Omental fat pad (tissue), 4 donors: ENCODE measurements at places on chromosomes 7 and 10. TPM values are rescaled to one million over a fixed set of nuclear protein-coding genes. Genes with fewer than 3 reads are reported as not detected.

DNA sequence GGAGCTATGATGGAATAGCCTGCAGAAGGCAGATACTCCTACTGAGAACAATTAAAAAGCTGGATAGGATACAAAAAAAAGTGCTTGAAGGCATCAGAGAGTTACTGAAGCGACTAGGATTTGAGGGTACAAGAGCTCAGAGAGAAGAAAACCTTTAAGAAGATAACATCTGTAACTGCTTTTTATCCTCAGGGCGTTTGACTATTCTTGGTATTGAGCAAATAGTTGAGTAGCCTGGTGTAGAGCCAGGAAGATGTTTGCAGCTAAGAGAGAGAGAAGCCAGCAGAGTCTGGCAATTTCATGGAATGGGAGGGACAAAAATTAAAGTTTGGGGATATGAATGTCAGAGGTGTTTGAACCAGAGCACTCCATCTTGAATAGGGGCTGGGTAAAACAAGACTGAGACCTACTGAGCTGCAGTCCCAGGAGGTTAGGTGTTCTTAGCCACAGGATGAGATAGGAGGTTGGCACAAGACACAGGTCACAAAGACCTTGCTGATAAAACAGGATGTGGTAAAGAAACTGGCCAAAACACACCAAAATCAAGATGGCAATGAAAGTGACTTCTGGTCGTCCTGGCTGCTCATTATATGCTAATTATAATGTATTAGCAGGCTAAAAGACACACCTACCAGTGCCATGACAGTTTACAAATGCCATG lies 428.8 kb downstream of the SH2D4B start:
- DNase-seq: no peak

DNA sequence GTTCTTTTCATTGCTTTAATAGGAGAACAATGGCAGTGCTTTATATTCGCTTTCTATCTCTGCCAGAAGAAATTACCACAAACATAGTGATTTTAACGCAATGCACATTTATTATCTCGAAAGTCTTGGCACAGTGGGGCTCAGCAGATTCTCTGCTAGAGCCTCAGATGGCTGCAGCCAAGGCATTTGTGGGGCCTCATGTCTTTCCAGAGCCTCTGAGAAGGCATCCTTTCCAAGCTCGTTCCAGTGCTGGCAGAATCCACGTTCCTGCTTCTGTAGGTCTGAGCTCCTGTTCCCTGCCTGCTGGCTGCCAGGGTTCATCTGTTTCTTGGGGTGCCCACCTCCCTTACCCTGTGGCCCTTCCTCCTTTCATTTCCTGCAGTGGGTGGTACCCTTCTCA lies 60.2 kb downstream of the LRRC18 start:
- DNase-seq: no peak

- no peak for DNase-seq
These were observed 49.3 kb downstream of the PNLIPRP2 start for GRCh38 chr10:116669832-116670644.

TSPAN13 gene
- total RNA-seq: 26.3 TPM

- DNase-seq: no peak
These were observed 97.3 kb downstream of the MYL10 start for GRCh38 chr7:101531726-101532357.

DNA sequence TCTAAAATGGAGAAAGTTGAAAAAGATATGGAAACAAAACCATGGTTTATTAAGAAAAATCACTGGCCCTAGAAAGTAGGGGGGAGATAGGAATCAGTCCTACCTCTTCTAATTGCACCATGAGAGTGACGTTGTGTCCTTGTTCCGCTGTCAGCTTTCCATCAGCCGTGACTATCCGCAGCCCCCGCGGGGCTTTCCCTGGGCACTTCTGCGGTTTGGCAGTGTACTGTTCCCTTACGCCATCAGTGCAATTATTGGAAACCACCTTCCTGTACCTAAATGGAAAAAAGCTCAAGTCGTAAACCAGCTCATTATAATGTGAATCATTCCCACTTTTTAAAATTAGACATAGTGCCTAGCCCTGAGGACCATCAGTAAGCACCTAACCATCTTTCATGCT lies 512.2 kb downstream of the SORCS1 start:
- DNase-seq: no peak

- DNase-seq: no peak
These were observed 185.0 kb downstream of the PDE1C start for GRCh38 chr7:31885171-31885570.

- DNase-seq: no peak
These were observed 312.6 kb upstream of the COBL start for GRCh38 chr7:51629206-51629605.

TUBAL3 gene
- not detected for total RNA-seq

IDI2 gene
- not detected for total RNA-seq

DNA sequence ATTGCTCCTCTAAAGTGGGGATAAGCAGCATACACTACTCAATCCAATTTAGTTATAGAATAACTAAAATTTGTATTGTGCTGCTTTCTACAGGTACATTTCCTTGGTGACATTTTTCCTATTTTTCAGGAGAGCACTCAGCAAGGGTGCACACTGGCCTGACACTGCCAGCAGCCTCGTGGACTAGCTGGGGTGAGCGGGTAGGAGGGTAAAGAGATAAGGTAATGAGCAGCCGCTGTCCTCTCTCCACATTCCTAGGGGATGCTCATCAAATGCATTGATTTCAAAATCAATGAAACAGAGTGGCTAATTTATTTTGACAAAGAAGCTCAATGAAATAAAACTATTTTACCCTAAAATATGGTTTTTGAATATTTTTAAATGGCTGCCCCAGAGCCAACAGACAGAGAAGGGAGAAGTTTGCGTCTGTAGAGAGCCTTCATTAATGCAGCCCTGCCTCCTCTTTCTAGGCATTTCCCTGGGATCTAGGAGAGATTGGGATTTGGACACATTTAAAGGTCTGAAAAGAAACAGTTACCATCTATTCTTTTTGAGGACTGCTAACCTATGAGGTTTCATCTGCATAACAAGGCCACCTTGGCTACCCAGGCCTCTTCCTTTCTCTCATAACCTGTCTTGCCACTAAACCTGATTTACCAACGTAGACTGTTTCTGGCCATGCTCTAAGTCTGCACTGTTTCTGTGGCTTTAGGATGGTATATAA lies 561.0 kb downstream of the IPMK start:
- DNase-seq: no peak

GRCh38 chr10:7857262-7857661 lies 39.0 kb downstream of the TAF3 start:
- no peak for DNase-seq

CACNA2D1 gene
- 38.0 TPM for total RNA-seq

DNA sequence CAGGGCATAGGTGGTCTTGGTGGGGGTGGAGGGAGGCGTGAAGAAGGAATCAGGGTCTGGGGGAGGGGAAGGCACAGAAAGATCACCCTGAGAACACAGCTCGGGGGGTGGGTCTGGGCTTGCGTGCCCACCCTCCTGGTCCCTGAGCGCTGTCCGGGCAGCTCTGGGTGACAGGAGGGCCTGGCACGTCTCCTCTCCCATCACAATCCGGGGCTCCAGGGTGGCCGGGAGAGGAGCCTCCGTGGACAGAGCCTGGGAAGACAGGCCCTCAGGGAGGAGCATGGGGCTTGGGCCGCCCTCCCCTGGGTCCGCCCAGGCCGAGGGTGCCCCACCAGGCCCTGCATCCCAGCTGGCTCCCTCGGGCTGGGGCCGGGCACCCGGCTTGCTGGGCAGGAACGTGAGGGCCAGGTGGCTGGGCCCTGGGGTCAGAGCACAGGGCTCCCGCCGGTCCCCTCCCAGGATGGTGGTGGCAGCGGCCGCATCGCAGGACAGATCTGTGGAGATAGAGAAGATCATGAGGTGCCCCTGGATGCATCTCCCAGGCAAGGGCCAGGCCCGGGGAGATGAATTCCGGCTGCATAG lies 3.1 kb downstream of the NACAD start:
- DNase-seq: no peak

DNA sequence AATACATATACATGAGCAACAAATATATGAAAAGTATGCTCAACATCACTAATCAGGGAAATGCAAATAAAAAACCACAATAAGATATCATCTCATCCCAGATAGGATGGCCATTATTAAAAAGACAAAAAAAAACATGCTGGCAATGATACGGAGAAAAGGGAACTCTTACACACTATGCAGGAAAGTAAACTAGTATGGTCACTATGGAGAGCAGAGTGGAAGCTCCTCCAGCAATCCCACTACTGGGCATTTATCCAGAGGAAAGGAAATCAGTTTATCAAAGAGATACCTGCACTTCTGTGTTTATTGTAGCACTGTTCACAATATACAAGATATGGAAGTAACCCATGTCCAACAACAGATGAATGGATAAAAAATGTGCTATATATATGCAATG lies 217.5 kb downstream of the SDK1 start:
- no peak for DNase-seq

ZNF716 gene
- not detected for total RNA-seq

DNA sequence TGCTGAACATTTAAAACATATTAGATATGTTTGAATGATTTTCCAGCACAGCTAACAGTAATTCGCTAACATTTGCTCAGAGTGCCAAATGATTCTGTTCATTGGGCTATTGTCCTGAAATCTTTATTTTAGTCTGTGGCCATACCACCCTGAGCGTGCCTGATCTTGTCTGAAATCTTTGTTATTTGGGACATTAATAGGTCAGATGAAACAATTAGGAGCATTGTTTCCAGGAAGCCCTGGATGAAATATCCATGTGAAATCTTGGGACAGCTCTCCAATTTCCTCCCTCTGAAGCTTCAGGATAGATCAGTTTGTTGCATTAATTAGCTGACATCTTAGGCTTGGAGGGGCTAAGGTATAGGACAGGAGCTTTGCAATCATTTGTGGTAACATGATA lies 512.0 kb downstream of the KIF20B start:
- no peak for DNase-seq

SNX8 gene
- 50.1 TPM for total RNA-seq

- DNase-seq: no peak
These were observed 497.5 kb upstream of the KLF6 start for GRCh38 chr10:4282496-4282895.

DNA sequence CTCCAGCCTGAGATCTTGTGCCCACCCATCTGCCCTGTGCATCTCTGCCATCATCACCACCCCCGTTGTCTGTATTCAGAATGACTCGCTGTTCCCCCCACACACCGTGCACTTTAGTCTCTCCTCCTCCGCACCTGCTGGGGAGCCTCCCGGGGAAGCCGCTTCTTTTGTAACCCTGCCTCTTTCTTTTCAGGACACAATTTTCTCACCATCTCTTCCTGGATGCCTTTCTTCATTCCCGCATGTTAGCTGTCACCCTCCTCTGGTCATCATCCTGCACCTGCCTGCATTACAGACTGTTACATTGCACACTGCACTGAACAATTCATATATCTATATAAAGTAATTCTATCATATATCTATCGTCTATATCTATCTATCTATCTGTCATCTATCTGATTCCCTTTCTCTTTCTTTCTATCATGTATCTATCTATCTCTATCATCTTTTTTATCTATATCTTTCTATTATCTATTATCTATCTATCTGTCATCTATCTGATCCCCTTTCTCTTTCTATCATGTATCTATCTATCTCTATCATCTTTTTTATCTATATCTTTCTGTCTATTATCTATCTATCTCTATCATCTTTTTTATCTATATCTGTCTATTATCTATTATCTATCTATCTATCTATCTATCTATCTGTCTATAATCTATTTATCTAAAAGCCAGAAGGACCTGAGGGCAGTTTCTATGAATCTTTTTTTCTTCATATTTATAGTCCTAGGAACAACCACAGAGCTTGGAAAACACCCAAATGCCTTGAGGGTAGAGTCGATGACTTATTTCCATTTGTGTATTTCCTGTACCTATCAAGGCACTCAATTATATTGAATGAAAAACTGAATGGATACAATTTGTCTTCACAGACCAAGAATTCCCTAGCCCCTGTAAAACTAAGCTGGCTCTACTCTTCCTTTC lies 642.5 kb downstream of the ACTR3B start:
- DNase-seq: no peak

AKR1C8 gene
- total RNA-seq: not detected

DNA sequence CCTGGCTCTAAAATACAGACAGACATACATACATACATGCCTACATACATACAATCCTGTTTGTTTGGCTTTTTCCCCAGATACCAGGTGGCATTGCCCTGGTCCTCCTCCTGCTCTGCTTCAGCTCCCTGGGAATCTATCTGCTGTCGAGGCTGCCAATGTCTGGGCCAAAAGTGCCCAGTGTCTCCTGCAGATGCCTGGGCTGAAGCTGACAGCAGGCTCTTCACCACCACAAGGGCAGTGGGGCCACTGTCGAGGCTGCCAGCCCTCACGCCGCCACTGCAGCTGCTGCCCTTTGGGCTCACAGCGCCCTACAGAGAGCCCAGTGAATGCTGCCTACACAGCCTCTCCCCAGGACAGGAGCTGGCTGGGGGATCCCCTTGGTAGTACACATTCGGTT lies 18.0 kb upstream of the STN1 start:
- no peak for DNase-seq

DNA sequence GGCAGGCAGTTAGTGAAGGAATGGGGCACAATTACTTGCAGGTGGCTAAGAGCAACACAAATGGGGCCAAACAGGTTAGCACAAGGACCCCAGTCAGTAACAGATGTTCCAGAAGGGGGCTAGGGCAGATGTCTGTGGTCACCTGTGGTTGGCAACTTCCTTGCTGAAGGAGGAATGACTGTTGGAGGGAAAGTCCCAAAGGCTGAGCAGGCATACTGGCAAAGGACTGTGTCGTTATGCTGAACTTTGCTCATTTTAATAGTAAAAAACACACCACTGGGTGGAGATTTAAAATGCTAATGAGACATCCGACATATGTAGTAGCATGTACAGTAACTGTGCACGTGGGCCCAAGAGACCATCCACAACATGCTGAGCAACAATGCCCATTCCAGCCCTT lies 511.6 kb downstream of the CALN1 start:
- DNase-seq: no peak

GRCh38 chr7:25891591-25891990 lies 260.4 kb upstream of the NFE2L3 start:
- DNase-seq: no peak

- DNase-seq: no peak
These were observed 44.5 kb downstream of the CSTF2T start for GRCh38 chr10:51654918-51655317.

DNA sequence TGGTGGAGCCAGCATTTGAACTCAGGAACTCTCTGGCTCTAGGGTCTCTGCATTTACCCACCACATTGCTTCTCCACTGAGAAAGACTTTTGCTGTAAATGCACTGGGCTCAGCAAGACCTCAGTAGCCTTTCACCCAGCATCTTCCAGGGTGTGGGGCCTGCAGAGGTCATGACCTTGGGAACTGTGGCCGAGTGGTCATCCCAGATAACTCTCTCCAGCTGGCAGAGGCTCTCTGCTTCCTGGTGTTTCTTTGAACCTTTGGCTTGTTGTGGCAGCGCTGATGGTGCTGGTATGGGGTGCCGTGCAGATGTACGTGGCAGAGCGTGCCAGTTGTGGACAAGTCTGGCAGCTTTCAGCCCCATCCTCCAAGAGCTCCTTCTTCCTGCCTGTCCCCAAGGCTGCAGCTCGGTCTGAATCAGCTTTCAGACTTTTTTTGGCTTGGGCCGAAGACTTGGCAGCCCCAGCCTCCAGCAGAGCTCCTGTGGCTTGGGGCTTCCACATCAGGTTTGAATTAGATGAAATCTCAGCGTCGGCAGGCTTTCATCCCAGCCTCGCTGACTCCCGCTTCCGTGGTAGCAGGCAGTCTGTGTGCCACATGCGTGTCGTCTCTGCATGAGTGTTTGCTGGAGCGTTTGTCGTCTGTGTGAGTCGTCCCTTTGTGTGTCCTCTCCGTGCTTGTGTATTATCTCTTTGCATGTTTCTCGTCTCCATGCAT lies 21.5 kb downstream of the ADAMTS14 start:
- no peak for DNase-seq
